Activated T-helper 1 cell treated with anti-CD3 and anti-CD28 coated beads, Interleukin-12 subunit alpha, Interleukin-12 subunit beta, Interleukin-2, Interleukin-4 antibody, amounts not matched to agents 30 ng/mL and 10 ng/mL and 1 ng/mL, durations not matched to agents 14 hours and 24 hours and 36 hours (primary cell): ENCODE measurements at places on chromosomes 7 and 10.

DNA sequence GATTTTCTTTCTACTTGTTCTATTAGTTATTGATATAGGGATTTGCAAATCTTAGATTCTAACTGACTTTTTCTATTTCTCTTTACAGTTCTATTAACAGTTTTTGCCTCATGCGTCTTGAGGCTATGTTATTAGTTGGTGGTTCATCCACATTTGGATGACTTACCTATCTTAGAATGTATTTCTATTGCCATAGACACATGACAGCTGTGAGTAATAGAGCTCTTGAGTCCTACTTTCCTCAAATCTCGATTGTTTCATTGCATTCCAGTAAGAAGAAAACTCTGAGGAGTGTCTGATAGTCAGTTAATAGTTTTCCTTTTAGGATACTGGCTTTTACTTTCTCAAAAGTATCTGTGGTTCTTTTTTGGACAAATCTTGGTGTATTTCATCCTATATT, 241.4 kb upstream of the ZNF32 start:
- DNase-seq = no peak

GRCh38 chr7:8436965-8437364, 3.6 kb downstream of the NXPH1 start:
- no peak for DNase-seq

DNA sequence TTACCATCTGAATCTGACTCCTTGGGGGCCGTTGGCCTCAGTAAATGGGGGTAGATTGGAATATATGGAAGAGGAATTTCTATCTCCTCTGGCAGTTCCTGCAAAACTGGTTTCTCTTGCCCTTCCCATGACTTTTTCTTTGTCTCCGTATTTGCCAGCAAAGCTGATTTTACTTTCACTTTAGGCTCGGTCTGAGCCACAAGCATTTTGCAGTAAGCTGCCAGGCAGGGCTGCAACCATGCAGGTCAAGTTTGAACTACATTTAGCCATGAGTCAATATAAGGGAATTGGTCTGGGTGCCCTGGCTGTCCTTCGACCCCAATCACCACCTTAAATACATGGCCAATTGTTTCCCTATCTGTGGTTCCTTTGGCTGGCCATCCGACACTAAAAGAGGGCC, 104.3 kb downstream of the TRIM24 start:
- DNase-seq = no peak

GRCh38 chr7:15418264-15418663, 143.6 kb downstream of the AGMO start:
- DNase-seq = no peak

DNA sequence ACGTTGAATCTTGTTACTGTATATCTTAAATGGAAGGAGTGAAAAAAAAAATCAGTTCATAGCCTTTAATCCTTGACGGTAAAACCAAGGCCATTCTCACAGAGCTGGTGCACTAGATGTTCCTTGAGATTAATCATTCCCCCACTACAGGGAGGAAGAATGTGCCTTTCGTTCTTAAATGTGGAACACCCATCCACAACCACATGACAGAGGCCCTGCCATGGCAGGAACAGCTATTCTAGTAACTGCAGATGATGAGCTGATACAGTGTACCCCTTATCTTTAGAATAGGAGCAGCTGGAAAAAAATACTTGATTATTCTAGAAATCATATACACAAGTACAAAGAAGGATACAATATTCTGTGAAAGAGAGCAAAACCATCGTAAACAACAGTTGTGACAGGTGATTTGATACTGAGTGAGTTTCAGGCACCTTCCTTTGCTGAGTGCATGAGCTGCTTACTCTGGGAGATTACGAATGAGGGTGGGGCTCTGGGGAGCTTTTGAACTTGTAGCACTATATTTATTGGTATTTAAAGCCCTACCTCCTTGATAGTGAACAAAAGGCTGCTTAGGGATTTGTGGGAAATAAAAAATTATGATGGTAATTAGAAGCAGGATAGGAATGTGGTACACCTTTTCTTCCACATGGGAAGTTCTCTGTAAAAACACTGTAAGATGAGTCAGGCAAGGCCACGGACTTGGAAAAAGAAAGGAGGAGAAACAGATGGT, 244.4 kb upstream of the SLC26A5 start:
- DNase-seq = no peak

- no peak for DNase-seq
These were observed 35.9 kb upstream of the ELMO1 start for GRCh38 chr7:37484426-37485073.

DNA sequence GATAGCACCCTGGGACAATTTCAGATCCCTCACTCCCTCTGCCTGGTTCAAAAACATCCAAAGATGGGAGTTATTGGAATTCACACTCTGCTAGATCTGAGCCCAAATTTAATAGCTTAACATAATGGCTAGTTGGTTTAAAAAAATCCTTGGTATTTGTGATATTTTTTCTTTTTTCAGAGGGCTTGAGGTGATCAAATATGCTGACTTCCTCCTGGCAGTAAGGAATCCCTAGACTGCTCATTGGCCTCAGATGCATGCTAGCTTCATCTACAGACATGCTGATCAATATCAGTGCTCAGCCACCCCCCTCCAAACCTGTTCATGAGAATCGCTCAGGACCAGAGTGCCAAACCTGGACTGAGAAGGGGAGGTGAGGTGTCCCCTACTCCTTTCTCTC, 74.7 kb upstream of the PLPP4 start:
- no peak for DNase-seq
